Activated naive CD8-positive, alpha-beta T cell treated with anti-CD3 and anti-CD28 coated beads, Interleukin-2, amount 10 ng/mL, durations not matched to agents 7 days and 5 days (primary cell): ENCODE measurements at places on chromosomes 1 and 21. TPM values are rescaled to one million over a fixed set of nuclear protein-coding genes. Genes with fewer than 3 reads are reported as not detected.

Gene MX2
- total RNA-seq = 103 TPM

Gene UMODL1
- 0.30 TPM for total RNA-seq

Gene TAL1
- total RNA-seq = not detected

Gene NLRP3
- 8.9 TPM for total RNA-seq

Gene GPA33
- total RNA-seq = 3.0 TPM

Gene SH2D1B
- total RNA-seq = not detected

Gene CR1L
- not detected for total RNA-seq

Gene LCE3E
- total RNA-seq = not detected

Gene IVL
- not detected for total RNA-seq

DNA sequence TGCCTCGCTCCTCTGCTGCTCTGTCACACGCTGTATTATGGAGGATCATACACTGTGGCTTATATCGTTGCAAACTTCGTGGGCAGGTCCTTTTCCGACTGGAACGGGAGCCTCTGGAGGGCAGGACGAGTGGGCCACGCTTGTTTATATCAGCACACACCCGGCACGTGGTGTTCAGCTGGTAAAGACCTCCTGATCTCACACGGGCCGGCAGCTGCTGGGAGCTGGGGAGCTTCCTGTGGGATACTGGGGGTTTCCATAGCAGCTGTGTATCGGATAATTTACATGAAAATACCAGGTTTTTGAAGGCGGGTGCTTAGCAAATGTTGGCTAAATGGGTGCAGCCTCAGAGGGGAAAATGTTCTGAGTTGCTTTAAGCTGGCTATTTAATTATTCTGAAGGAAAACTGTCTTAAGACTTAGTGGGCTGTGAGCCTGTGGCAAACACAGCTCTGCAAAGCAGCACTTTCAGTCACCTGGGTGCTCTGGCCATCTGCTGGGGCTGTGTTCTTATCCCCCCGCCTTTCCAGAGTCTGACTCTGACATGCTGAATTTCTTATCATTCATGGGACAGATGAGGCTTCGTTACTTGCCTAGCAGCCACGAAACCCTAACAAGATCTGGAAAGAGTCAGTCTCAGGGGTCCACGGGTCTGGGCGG is 103.6 kb upstream of the GCLM start:
- H3K4me1 ChIP-seq = peaks cover 12% of the 10 kb centered on the region
- peaks cover 12% of the 10 kb centered on the region for H3K27me3 ChIP-seq

DNA sequence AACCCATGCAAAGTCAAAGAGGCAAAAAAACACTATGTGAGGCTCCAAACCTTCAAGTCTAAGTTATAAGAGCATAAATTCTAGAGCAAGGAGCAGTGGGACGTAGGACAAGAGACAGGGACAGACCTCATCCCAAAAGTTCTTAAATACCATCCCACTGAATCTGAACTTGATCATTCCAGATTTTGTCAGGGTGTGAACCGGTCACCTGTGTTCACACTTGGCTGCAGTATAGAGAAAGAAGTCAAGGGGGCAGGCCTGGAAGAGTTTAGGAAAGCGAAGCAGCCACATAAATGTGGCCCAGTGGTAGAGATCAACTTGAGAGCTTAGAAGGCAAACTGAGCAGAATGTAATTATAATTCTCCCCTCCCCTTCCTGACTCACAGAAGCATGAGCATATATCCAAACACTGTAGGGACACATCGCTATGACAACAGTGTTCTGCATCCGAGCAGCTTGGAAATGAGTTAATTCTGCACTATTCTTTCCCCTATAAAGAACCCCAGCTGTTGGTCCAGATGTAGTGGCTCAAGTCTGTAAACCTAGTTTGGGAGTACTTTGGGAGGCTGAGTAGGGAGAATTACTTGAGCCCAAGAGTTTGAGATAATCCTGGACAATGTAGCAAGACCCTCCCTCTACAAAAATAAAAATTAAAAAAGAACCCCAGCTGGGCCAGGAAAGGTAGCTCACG is 2.7 kb downstream of the AKR7A2 start:
- H3K27me3 ChIP-seq = no peaks in the 10 kb centered on the region
- peaks cover 14% of the 10 kb centered on the region for H3K36me3 ChIP-seq
- H3K4me3 ChIP-seq = no peak overlapping the region
- DNase-seq = no peak
- H3K27ac ChIP-seq = peak overlapping the region; percentile 26

DNA sequence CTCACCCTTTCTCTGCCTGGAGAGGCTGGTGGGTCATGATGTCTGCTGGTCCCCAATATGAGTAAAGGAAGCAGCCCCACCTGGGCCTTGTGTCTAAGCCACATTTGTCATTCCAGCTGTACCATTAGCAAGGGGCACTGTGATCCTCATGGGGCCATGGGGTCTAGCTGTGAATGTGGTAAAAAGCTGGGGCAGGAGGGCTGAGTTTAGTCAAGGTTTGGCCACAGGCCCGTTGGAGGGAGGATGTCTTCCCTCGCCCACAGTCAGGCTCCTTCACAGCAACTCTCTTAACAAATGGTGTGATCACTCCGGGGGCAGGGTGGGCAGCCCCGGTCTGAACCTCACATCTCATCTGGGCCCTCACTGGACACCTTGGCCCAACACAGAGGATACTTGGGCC is 115.4 kb downstream of the DMRTB1 start:
- DNase-seq = peak; percentile 22
- H3K27me3 ChIP-seq = peaks cover 16% of the 10 kb centered on the region
- H3K27ac ChIP-seq = no peak overlapping the region
- H3K4me1 ChIP-seq = peaks cover 5% of the 10 kb centered on the region
- no peak overlapping the region for H3K4me3 ChIP-seq

- no peak overlapping the region for H3K4me3 ChIP-seq
- H3K27me3 ChIP-seq = peaks cover 2% of the 10 kb centered on the region
- no peaks in the 10 kb centered on the region for H3K4me1 ChIP-seq
Observed at GRCh38 chr21:45299864-45300785, 12.4 kb upstream of the POFUT2 start.

DNA sequence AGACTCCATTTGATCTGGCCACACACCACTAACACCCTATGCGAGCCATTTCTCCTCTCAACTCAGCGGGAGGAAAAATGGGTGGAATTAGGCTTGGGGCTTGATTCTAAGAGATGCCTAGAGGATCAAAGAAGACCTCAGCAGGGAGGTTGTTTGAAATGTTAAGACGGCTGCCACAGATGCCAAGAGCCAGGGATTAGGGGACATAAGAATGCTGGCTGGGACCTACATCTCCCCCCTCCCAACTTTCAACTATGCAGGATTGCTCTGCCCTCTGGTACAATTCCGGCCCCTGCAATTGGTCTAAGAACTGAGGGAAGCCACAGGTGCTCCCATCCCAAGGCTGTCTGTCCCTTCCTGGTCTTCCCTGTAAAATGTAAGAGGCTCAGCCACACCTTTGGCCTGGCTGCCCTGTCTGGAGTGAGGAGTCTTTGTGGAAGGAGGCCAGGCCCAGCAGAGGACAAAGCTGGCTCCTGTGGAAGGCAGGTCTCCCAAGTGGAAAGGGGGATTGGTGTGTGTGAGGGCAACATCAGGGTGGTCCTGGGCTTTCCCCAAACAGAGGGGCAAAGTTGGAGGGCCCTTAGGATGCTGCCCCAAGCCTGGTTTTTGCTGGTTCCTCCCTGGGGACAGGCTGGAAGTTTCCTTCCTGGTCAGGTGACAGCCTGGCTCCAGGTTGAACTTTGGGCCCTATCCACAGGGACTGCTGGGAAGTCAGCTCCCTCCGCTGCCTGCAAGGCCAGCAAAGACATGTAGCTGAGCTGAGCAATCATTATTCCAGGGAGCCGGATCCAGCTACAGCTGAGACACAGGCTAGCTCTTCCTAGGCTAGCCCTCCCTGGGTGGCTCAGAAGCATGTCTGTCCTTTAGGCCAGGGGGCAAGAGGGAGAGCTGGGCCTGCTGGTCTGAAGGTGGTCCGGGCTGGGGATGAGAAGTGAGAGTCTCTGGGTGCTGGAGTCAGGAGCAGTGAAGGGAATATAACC is 34.5 kb upstream of the SYNC start:
- no peak overlapping the region for H3K4me3 ChIP-seq
- no peak for DNase-seq
- peaks cover 13% of the 10 kb centered on the region for H3K27me3 ChIP-seq
- H3K27ac ChIP-seq = no peak overlapping the region

- no peaks in the 10 kb centered on the region for H3K36me3 ChIP-seq
- H3K27me3 ChIP-seq = peaks cover 41% of the 10 kb centered on the region
- no peak for DNase-seq
- H3K27ac ChIP-seq = no peak overlapping the region
Observed at GRCh38 chr1:204294357-204294756, 65.4 kb downstream of the PLEKHA6 start.

DNA sequence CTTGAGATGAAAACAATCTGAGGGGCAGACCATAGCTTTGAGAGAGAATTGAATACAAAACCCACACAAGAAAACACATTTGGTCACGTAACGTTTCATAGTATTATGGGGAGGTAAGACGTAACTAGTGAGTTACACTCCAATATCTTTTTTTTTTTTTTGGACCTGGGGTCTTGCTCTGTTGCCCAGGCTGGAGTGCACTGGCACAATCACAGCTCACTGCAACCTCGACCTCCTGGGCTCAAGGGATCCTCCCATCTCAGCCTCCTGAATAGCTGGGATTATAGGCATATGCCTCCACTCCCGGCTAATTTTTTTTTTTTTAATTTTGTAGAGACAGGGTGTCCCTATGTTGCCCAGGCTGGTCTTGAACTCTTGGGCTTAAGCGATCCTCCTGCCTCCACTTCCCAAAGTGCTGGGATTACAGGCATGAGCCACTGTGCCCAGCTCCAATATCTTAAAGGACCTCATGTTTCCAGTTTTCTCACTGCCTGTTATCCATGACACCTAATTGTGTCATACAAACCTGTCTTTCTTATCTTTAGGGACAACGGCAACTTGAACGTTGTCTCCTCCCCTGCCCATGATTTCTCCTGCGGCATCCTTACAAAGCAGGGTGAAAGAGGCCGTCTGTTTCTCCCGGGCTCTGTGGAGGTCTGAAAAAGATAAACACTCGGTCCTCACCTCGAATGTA is 5.3 kb downstream of the TRIM45 start:
- H3K4me3 ChIP-seq = no peak overlapping the region

DNA sequence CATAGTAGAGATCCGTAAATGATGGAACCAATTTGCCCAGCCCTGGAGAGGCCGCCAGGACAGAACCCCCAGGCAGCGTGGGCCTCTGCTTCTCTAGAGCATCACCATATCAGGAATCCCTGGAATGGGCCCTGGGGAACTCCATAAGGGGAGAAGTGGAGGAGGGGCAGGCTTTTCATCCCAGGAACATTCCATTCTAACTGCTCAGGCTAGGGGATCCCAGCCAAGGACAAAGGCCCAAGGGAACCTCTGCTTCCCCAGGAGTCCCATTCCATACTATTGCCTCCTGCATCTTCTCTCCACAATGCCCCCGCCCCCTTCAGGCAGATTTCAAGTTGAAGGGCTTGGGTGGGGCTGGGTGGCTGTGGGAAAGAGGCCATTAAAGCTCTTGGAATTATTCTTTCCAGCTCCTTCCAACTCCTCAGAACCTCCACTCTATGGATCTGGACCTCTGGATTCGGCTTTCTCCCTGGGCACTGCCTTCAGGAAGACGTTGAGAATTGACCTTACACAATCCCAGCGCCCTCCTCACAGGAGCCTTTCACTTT is 6.0 kb downstream of the TRNP1 start:
- no peak for DNase-seq
- H3K4me3 ChIP-seq = no peak overlapping the region
- peaks cover 44% of the 10 kb centered on the region for H3K27me3 ChIP-seq
- H3K27ac ChIP-seq = no peak overlapping the region
- H3K36me3 ChIP-seq = no peaks in the 10 kb centered on the region

DNA sequence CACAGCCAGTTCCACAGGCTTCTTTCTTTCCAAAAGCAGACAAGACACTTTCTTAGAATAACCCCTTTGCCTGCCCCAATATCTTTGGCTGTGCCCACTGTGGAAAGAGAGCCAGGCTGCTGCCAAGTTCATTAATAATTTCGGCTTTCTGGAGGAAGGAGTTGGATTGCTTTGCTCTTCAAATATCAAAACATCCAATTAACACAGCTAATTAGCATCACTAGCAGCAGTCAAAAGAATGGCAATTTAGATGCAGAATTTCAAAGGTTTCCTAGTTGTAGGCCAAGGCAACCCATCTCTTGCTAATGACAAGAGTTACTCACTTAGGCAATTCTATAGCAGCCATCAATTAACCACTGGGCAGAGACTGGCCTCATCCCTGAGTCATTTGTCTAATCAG is 91.0 kb upstream of the SPATA6 start:
- no peaks in the 10 kb centered on the region for H3K36me3 ChIP-seq
- no peaks in the 10 kb centered on the region for H3K4me1 ChIP-seq
- DNase-seq = no peak
- no peak overlapping the region for H3K4me3 ChIP-seq
- peaks cover 22% of the 10 kb centered on the region for H3K27me3 ChIP-seq
